Stimulated activated naive B cell treated with anti-CD40 and anti-IgM and Interleukin-4, amounts not matched to agents 10 μg/mL and 1 μg/mL and 100 μg/mL, for 72 hours (primary cell): ENCODE measurements at places on chromosomes 1 and 21.

GRCh38 chr1:156367383-156368156 lies 1.4 kb upstream of the RHBG start:
- no peak for DNase-seq

GRCh38 chr1:13584876-13585611 lies 1.4 kb downstream of the PDPN start:
- no peak for DNase-seq

GRCh38 chr1:9691691-9692090 lies 40.2 kb downstream of the PIK3CD start:
- no peak for DNase-seq

GRCh38 chr21:15627823-15628222 lies 102.0 kb upstream of the USP25 start:
- no peak for DNase-seq

DNA sequence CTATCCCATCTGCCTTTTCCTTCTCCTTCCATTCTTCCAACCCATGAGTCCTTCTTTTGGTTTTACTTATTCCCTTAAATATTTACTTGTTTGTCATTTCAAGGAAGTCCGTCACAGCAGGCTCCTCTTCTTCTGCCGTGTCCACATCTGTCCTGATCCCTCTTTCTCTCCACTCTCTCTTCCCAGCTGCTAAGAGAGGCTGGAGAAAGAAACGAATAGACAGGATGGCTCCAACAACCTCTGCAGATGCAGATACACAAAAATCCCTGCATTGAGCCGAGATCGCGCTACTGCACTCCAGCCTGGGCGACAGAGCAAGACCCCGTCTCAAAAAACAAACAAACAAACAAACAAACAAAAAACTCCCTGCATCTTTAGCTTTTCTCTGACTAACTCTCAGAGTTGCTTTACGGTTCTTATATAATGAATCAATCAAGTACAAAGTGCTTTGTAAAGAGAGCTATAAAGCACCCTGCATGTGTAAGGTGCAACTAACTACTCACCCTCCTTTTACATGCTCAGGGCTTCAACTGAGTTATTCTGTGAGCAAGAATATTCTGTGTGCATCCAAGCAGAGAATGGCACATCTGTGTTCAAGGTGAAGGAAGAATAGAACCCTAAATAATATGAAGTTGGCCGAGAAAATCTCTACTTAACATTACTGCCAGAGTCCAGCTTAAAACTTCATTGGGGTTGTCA lies 3.8 kb upstream of the SAMD13 start:
- DNase-seq, result no peak

GRCh38 chr1:83905315-83905907 lies 93.5 kb downstream of the TTLL7 start:
- DNase-seq, result no peak

- peak; percentile 20 for DNase-seq
These were observed 78.9 kb downstream of the CD247 start for GRCh38 chr1:167439301-167439988.

GRCh38 chr1:180643693-180644092 lies 11.9 kb downstream of the XPR1 start:
- DNase-seq, result no peak

DNA sequence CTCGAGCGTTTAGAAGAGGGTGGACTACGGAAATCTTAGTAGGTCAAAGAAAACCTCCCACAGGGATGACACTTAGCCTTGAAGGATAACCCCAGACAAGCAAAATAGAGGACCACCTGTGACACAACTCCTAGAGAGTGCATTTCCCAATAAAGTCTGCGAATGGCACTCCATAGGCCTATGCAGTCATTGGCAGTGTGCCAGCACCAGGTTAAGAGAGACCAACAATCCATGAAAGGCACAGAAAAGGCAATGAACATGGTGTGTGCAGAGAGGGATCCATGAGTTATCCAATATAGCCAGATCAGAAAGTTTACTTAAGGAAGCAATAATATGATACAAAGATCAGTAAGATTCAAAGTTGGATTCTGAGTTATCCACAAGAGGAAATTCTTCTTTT lies 45.2 kb upstream of the FMO2 start:
- DNase-seq, result no peak

- no peak for DNase-seq
These were observed 134.0 kb upstream of the MAGI3 start for GRCh38 chr1:113256348-113256729.

DNA sequence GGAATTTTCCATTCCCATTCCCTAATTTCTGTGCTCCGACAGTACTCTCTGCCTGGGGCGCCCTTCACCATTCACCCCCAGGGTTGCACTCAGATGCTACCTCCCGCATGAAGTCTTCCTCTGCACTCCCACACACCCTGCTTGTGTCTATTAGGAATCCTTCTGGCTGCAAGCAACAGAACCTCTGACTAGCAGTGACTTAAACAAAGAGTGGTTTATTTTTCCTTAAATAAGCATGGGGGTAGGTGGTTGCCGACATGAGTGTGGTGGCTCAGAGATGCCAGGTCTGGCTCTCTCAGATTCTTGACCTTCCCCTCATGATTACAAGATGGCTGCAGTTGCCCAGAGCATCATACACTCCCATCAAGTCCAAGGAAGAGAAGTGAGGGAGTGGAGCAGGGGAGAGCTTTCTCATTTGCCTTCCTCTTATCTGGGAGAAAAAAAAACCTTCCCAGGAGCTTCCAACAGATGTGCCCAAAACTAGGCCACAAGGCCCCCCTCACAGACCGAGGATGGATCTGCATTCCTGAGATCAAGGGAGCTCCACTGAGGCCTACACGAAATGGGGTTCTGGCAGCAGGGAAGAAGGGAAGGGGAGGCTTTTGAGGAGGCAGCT lies 49.6 kb upstream of the LBR start:
- no peak for DNase-seq

- DNase-seq, result no peak
These were observed 333.6 kb upstream of the CAMK1G start for GRCh38 chr1:209249785-209250440.

DNA sequence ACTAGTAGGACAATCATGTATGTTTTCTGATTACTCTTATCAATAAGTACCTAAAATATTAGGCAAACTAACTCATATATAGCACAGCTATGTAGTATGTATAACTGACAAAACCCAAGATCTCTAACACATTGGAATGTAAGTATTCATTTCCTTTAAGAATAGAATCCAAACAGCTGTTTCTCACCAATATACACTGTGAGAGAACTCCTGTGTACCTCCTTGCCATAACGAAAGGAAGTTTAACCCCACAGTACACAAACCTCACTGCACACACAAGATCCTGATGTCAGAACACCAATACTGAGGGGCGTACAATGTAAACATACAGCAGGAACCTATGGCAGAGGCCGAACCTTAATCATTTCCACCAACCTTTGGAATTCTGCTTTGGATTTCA lies 113.0 kb downstream of the SMYD3 start:
- no peak for DNase-seq
